Myocyte (in vitro differentiated cells): ENCODE measurements at places on chromosomes 12 and 14. TPM values are rescaled to one million over a fixed set of nuclear protein-coding genes. Genes with fewer than 3 reads are reported as not detected.

DNA sequence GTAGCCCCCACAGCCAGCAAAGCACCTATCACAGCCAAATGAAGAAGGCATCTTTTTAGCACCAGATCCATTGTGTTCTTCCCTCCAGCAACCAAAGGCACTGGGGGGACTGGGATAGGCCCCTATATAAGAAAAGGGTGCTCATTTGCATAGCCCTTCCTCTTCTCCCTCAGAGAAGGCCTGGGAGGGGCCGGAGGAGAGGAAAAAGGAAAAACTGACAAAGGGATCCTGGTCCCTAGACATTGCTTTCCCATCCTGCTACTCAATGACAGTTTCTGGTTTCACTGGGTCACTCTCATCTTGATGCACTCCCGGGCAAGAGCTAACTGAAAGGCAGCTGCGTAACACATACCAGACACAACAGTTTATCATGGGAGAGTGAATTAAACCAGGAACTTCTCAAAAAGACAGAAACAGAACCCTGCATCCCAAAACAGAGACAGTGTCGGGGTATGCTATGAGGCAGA, at the start of gene PMEL:
PMEL (minus strand) TSS at position 102 of the 467 bp plus-strand sequence; CDS start at position 71, 31 bp downstream.
- DNase-seq, result no peak

DNA sequence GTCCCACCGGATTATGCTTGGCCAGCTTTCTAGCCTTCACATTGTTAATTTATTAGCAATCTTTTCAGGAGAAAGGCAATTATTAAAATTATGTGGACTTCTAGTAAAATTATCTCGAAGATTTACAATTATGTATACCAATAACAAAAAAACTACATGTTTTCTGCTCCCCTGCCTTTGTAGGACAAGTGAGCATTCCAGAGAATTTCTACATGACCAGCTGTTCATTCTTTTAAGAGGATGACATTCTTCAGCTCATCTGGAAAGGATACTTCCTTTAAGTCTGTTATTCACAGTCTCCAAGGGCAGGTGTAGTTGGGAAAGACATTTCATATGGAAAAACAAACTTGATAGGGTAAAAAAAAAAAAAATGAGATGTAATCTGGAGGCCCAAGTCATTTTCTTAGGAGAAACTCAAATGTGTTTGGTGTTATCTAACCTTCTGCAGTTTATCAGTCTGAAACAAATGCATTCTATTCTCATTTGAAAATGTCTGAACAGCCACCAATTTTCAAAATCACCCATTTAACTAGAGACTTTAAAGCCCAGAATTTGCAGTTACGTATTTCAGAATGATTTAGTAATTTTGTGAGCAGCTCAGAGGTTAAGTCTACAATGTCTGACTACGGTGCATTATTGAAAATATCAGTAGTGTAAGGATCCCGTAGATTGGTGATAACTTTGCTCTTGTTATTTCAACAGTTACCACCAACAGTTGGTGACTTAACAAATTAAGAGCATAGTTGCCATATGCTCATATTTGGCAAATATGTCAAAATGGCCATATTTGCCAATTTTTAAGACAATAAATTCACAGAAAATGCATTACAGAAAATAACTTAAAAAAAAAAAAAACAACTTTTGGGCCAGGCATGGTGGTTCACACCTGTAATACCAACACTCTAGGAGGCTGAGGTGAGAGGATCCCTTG, 1.8 kb upstream of the PHLDA1 start:
- DNase-seq, result peak; percentile 64

DNA sequence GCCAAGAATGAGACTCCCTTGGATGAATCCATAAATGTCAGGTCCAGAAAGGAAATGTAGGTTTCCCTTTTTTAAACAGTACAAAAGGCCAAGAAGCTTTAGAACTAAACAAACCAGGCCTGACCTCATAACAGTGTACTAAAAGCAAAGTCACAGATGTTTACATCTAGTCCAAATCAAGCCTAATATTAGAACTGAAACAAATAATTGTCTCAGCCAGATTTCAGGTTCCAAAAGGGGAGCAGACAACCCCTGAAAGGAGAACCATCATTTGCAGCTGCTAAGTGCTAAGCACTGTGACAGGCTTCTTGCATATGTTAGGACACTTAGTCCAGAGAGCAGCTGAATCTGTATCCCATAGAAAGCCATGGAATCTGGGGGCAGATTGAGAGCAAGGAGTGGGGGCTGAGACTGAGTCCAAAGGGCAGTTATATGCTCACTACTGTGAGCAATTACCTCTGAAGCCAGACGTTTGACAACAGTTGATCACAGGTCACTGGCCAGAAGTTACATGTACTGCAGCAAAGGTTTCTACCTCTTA, 90.1 kb downstream of the STXBP6 start:
- peak; percentile 49 for DNase-seq

GPR68 gene
- total RNA-seq, result 0.62 and 1.4 TPM in 2 replicates

DNA sequence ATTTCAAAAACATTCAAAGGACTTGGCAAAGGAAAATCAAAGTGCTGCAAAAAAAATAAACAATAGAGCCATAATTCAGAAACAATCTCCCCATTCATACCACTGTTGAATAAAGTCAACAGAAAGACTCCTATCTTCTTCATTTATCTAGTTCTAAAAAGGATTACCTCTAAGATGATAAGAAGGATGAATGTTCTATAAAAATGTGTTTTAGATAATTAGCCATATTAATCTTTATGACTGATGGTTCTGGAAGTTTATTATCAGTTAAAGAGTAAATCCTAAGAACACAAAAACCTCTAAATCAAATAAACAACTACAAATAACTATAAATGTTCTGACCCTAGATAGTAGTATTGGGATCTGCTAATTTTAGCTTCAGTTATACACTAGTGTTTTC, 37.8 kb upstream of the CDKL1 start:
- no peak for DNase-seq

- peak; percentile 72 for DNase-seq
Measured at GRCh38 chr14:103538291-103539055, 9.5 kb downstream of the TRMT61A start.

CCDC60 gene
- not detected in 2 replicates for total RNA-seq

- DNase-seq, result no peak
Measured at GRCh38 chr12:11886339-11886738, 184.4 kb upstream of the BCL2L14 start.

HOTAIR gene
- total RNA-seq, result 1.4 and 1.7 TPM in 2 replicates

TAS2R8 gene
- total RNA-seq, result 0.21 TPM in 1 of 2 replicates, not detected in the other

DNA sequence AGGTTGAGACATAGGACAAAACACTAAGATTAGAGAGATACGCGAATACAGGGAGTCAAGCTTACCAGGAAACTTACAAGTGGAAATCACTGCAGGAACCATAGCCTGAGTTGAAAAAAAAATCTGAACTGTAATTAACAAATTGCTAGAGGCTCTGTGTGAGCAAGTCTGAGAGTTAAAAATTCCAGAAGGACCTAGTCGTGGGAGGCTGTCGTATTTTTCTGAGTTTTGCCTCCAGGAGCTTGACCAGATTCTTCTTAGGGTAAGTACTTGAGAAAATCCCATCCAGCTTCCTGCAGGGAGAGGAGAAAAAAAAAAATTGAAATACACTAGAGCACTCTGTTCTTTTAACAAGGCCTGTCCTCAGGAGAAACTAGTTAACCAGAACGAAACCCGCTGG, 22.7 kb downstream of the DIO2 start:
- no peak for DNase-seq

DNA sequence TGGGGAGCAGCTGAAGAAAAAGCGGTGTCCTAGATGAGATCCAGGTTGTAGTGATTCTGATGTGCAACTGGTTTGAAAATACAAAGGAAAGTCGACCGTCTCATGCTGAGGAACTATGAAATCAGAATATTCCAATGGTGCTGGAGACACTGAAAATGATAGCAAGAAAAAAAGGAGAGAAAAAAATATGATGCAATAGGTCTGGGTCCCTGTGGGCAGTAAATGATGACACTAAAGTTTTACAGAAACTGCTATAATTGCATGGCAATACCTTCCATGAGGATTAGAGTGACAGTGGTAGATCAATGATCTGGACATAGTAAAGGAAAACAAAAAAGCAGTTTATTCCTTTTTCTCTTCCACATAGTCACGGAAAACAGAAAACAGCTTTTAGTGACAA, 2.3 kb downstream of the PYM1 start:
- no peak for DNase-seq

GRCh38 chr14:104377256-104377655, 202.3 kb upstream of the C14orf180 start:
- DNase-seq, result no peak

ADCY4 gene
- not detected in 2 replicates for total RNA-seq

GPRC5D gene
- not detected in 2 replicates for total RNA-seq

- DNase-seq, result no peak
Measured at GRCh38 chr14:54867011-54867410, 35.6 kb downstream of the GCH1 start.

SDSL gene
- total RNA-seq, result 2.8 and 7.3 TPM in 2 replicates

STRN3 gene
- total RNA-seq, result 85.8 and 91.1 TPM in 2 replicates

DNA sequence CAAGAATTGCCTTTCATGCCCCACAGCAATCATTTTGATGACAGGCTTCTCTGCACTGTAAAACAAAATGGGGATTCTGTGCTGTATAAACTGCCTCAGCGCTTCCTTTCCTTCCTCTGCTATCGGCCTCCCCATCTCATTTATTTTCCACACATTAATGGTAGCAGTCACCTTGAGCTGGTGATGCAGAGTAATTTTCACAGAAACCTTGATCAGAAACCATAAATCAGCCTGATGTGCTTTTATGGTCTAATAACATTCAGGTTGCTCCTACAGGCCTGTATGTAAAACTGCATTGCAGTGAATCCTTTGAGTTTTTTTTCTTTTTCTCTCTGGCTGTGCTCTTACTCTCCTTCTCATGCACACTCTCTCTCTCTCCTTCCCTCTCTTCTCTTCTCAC, 578.4 kb upstream of the STXBP6 start:
- no peak for DNase-seq

GRCh38 chr12:52795694-52796428, at the start of gene KRT3:
KRT3 (minus strand) TSS chr12:52796117; CDS start chr12:52796042, 75 bp downstream.
- no peak for DNase-seq

DNA sequence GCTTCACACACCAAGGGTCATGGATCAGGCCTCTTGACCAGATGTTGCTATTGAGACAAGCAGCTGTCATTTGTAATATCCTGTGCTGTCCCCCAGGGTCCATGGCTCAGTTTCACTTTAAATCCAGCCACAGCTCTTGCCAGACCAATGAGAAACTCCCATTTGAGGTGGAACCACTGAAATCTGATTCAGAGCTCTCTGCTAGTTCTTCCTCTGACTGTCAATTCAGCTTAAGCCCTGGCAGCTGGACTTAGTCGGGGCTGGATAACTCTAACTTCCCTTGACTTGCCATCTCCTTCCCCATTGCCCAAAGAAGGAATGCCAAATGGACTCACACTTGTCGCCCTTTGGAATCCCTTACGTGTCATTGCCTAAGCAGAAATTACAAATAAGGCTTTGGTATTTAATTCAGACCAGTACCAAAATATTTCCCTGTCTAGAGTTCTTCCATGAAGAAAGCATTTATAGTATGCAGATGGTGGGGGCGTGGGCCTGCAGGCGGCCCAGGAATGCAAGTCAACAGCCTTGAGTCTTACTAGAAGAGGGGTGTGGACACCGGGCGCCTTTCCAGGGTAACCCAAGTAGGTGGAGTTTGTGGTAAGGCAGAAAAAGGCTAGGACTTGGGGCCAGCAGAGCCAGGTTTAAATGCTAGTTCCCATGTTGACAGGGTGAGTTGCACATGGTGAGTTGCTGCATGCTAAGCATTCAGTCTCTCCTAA, 96.9 kb upstream of the TMPO start:
- DNase-seq, result peak; percentile 99

- DNase-seq, result no peak
Measured at GRCh38 chr12:111248236-111249017, 120.5 kb downstream of the PHETA1 start.
